ENCODE measurements at places on chromosomes 3 and 15.

DNA sequence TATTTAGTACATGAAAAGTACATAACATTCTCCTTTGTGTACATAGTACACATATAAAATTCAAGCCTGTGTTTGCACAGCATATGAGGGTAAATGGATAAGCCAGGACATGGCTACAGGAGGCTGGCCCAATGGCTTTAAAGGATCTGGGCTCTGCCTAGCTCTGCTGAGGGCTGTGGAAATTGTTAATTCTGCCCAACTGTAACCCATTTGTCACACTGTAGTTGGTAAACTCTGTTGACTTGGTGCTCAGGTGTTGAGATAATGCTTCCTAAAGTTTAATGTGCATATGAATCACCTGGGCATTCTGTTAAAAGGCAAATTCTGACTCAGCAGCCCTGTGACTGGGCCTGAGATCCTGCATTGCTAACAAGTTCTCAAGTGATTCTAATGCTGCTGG lies 196.5 kb upstream of the ZPLD1 start:
- DNase-seq, result no peak

- no peak for DNase-seq
Observed at GRCh38 chr15:40891810-40892446, 2.3 kb upstream of the VPS18 start.

DNA sequence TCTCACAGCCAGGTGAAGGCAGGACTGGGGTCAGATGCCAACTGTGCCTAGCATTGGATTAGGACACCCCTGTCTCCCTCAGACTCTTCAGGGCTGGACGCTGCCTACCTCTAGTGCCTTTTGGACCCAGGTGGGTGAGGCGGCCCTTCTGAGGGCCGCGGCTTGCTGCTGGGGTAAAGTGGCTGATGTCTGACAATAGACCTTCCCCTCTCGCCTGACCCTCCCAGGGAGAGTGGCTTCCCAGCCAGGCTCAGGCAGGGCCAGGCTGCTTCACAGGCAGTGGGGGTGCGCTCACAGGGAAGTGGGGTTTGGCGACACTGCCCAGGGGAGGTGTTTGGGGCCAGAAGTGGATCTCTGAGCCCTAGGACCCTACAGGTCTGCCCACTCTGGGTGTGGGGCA lies 43.3 kb upstream of the C15orf39 start:
- DNase-seq, result no peak

GRCh38 chr3:71195492-71195891 lies 388.0 kb downstream of the FOXP1 start:
- no peak for DNase-seq

- DNase-seq, result no peak
Observed at GRCh38 chr3:48543271-48543866, 13.2 kb downstream of the PFKFB4 start.

GRCh38 chr3:122271246-122271898 lies 53.7 kb upstream of the CSTA start:
- no peak for DNase-seq

GRCh38 chr3:136883967-136884720 lies 22.1 kb downstream of the NCK1 start:
- no peak for DNase-seq

All from stimulated activated CD4-positive, alpha-beta T cell treated with anti-CD3 and anti-CD28 coated beads, Interleukin-4, amount 100 ng/mL, for 48 hours (primary cell).